NT2/D1 (cell line): ENCODE measurements at places on chromosomes 7 and 10.

GRCh38 chr10:116910910-116911309, 61.6 kb downstream of the ENO4 start:
- no peak for DNase-seq

DNA sequence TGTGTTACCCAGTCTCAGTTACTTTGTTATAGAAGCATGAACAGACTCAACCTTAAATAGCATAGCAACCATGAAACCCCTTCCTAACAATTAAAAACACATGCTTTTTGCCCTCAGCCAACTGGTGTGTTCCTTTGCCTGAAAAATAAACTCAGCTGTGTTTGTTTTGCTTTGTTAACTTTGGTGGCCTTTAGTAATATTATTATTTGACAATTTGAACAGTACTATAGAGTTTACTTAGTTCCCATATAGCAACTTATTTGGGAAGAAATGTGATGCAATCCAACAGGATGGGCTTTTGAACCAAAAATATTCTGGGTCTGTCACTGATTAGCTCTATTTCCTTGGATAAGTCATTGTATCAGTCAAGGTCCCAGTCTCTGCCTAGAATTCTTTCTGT, 22.5 kb upstream of the MKLN1 start:
- DNase-seq, result no peak

DNA sequence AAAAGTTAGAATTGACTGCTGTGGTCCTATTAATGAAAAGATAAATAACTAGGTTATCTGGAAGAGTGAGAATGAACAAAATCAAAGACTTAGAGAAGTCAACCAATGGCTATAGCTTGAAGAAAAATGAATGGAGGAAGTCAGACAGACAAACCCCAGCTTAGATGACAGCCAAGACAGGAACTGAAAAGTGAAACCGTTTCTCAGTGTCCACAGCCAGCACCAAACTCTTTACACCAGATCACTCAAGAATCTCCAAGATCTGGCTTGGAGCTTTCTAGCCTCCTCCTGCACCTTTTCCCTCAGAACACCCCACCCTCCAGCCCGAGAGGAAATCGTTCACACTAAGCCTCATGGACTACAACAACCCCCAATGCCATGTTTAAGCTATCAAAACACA, 167.0 kb downstream of the SFMBT2 start:
- DNase-seq, result no peak

DNA sequence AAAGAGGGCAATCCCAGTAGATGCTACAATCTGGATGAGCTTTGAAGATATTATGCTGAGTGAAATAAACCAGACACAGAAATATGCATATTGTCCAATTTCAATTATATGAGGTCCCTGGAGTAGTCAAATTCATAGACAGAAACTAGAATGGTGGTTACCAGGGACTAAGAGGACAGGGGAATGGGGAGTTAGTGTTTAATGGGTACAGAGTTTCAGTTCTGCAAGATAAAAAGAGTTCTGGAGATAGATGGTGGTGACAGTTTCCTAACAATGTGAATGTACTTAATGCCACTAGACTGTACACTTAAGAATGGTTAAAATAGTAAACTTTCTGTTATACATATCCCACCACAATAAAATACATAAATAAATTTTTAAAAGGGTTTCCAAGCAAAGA, 236.6 kb downstream of the ELMO1 start:
- DNase-seq, result no peak

DNA sequence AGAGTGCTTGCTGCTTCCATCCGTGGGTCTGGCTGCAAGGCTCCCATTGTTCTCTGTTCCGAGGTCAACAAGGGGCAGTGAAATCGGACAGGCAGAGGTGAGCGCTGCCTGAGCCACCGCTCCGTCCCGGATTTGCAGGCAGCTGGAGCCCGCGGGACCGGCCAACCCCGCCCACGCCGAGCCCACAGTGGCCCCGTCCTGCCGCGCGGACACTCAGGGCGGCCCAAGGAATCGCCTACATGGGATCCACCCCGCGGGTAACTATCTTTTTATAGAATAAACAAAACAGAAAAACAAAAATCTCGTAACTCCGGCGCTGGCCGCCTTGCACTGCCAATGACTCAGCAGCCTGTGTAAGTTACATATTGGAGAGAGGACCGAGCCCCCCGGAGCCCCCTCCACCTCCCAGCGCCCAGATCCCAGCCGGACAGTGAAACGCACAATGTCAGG, 1.9 kb downstream of the BNIP3 start:
- no peak for DNase-seq

DNA sequence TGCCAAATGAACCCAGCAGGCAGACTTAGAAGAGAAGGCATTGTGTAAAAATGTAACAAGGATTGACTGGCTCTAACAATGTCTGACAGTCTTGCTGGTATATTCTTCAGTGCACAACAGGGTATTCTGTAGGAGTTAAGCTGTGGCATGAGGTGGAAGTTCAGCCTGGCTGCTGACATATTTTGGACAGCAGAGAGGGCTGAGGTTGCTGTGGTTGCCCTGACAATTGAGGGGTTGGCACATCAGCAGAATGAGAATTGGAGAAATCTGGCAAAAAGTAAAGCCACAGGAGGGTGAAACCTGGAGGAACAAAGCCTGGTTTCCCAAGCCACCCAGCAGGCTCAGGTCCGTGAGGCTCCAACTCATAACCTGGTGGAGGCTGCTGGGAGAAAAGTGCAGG, 220.2 kb downstream of the JAZF1 start:
- no peak for DNase-seq

GRCh38 chr10:102484021-102484420, 18.5 kb downstream of the ACTR1A start:
- DNase-seq, result no peak

- no peak for DNase-seq
These were observed 70.9 kb downstream of the MYL10 start for GRCh38 chr7:101557978-101558741.

GRCh38 chr7:44858161-44858560, 10.3 kb upstream of the H2AZ2 start:
- DNase-seq, result no peak

DNA sequence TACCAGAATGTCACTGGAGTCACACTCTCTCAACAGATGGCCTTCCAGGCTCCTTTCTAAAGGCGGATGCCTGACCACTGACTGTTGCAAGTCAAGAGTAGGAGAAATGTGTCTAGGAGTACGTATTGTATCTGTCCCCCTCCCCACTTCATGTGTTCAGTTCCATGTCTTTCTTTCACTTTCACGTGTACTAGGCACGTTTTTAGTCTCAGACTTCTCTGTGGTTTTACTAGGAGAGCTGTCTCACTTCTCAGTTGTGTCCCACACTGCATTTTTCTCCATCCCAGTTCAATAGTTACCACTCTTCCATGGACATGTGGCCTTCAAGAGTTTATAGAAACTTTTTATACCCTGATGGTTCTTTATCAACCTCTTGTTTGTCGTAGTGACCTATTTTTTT, 893.0 kb downstream of the NRG3 start:
- no peak for DNase-seq

DNA sequence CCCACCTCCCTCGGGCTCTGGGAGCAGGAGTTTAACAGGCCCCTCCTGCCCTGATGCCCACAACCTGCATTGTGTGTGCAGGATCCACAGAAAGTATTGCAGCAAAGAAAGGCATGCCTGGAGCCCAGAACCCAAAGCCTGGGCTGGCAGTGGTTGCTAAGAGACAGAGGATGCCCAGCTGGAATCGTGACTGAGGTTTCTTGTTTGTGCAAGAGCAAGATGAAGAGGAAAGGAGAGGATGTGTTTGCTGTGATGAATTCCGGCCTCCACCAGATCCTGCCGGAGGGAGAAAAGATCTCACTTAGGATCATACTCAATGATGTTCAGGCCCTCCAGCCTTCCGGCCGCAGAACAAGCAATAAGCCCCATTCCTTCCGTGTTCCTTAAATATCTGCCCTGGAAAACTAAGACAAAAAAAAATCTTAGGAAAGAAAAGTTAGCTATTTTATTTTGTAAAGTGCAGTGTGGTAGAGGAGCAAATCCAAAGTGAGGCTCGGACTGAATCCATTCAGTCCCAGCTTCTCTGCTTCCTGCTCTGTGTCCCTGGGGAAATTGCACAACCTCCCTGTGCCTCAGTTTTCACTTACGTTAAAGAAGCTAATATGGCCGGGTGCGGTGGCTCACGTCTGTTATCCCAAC, 57.1 kb downstream of the SLIT1 start:
- DNase-seq, result no peak
